ENCODE measurements at places on chromosomes 7 and 10.

- DNase-seq, result peak; percentile 20
These were observed 105.8 kb downstream of the ARHGAP21 start for GRCh38 chr10:24617771-24618396.

DNA sequence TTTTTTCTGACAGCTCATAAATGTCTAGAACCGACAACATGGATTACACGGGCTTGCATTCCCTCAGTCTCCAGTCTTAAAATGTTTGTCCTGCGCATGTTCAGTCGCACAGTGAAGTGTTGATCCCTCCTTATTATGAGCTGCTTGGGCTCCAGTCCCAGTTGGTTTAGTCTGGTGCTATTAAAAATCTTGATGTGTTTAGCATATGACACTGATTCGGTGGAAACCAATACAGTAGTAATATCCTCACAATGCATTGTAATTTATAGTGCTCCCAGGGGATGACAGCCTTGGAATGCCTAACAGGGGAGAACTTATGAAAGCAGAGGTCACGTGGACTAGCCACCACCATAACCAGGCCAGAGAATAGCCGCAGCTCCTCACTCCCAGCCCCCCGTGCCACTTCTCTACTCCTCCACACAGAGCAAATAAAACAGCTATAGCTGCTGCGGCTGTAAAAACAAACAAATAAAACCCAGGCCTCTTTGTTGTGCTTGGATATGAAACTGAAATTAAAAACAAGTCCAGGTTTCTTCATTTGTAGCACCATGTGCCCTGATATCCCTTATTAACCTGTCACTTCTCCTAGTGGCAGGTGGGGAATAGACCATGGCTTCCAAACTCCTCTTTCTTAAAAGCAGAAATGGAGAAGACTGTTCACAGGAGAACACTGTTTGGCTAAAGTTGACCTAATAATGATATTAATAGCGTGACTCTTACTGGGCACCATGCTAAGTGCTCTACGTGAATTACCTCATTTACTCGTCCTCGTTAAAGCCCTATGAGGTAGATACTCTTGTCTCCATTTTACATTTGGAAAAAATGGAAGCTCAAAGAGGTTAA, 7.7 kb downstream of the DPCD start:
- DNase-seq, result no peak

DNA sequence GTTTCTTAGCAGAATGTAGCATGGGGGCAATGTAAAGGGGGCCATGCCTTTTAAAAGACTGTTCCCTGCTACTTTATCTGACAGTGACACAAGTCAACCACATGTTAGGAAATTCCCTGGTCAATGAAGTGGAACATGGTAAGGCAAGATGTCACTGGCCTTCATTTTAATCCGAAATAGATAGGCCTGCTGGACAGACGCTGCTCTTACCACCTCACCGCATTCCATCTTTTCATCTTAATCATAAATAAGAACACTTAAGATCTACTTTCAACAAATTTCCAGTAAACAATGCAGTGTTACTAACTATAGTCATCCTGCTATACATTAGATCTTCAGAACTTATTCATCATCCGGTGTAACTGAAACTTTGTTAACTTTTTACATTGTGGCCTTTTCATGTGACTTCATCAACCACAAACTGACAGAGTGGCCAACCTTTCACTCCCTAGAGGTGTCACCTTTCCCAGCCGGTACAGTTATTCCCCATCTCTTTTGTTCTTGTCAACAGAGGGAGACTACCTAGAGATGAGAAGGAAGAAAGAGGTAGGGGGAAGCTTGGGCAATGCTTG, 15.6 kb downstream of the ASB4 start:
- no peak for DNase-seq

DNA sequence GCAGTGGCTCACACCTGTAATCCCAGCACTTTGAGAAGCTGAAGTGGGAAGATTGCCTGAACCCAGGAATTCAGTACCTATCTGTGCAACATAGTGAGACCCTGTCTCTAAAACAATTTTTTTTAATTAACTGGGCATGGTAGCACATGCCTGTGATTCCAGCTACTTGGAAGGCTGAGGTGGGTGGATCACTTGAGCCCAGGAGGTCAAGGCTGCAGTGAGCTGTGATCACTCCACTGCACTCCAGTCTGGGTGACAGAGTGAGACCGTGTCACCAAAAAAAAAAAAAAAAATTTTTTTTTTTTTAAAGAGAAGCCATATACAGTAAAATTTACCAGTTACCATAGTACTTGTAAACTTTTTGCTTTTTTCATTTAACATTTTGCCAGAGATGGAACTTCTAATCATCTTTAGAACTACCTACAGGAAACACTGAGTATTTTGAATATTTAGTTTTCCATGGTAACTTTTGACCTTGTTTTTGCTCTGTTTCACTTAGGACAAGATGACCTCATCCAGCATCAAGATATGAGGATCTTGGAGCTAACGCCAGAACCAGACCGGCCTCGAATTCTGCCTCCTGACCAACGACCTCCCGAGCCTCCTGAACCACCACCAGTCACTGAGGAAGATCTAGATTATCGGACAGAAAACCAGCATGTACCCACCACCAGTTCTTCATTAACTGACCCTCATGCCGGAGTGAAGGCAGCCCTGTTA, 40.6 kb downstream of the MPLKIP start:
- no peak for DNase-seq

DNA sequence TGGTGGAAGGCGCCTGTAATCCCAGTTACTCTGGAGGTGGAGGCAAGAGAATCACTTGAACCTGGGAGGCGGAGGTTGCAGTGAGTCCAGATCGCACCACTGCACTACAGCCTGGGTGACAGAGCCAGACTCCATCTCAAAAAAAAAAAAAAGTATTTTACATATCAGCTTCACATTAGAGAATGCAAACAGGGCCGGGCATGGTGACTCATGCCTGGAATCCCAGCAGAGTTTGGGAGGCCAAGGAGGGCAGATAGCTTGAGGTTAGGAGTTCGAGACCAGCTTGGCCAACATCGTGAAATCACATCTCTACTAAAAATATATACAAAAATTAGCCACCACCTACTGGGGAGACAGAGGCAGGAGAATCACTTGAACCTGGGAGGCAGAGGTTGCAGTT, 31.6 kb downstream of the USP54 start:
- DNase-seq, result no peak

DNA sequence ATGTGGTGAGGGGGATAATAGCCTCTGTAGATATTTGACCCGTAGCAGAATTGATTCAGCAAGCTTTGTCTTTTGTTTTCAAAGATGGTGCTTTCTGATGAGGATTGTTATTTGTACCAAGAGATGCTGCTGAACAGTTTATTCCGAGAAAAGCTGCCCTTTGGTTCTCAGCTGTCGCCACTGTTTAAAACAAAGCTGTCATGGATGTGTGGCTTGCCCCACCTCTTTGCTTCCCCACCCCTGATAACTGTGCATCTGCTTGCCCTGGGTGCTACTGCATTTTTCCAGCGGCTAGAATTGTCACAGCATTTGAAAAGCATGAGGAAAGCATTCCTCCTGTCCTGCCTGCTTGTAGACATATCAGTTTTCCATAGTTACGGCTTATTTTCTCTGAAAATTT, 226.9 kb upstream of the CSTF2T start:
- DNase-seq, result no peak

DNA sequence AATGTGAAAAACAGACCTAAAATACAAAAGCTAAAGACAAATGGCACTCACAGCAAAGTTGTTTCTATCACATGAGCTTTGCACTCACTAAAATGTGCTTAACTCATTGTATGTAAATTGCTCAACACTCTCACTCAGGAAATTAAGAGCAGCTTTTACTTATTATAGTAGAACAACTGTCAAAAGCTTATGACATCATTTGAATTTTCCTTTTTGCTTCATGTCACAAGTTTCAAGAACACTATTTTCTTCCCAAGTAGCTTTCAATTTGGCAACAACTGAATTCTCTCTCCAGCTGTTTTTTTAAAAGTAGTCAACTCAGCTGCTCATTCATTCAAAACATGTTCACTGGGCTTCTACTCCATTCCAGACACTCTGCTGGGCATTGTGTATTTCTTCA, 46.9 kb downstream of the ATE1 start:
- no peak for DNase-seq

GRCh38 chr7:54331311-54331710, 210.9 kb upstream of the VSTM2A start:
- DNase-seq, result no peak

- DNase-seq, result no peak
These were observed 104.5 kb upstream of the MKLN1 start for GRCh38 chr7:131223151-131223550.

DNA sequence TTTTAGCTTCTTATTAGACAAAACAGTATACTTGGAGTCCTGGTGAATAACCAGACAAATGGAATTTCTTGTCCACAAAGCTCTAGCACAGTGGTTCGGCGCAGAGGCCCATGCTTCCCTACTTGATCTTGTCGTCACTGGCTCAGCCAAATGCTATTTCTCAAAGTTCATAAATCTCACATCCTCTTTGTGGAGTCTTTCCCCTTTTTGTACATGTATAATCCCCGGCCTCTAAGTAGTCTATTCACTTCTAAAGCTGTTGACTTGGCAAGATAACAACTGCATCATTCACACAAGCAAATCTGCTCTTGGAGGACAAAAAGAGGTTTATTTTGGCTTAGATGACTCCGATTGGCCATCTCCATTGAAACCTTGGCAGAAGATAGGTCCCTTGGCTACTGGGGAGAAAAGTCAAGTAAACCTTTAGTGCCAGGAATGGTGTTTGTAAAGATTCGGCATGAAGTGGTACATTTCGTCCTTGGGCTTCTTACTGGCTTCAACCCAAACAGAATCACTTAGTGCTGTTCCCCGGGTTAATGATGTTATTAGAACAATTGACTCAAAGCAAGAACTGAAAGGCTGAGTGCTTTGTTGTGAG, 5.1 kb upstream of the AKR1E2 start:
- no peak for DNase-seq

DNA sequence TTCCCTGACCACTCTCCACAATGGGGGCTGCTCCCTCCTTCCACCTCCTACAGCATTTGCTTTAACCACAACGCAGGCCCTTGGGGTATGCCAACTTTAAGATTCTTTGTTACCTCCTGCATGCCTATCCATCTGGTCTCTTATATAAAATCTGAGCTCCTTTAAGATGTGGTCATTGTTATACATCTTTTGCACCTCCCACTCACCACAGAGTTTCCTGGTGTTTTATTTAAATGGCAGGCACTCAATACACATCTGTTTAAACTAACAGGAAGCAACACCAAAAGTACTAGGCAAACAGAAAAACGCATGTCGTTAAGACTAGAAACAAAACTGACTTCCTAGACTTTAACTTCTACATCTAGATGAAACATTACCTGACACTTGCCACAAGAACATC, 36.3 kb downstream of the SLC25A13 start:
- no peak for DNase-seq

- no peak for DNase-seq
These were observed 450.1 kb downstream of the KCNMA1 start for GRCh38 chr10:77187376-77187999.

GRCh38 chr10:24849051-24849450, 103.4 kb downstream of the PRTFDC1 start:
- DNase-seq, result no peak

- no peak for DNase-seq
These were observed 193.4 kb upstream of the VWC2 start for GRCh38 chr7:49580000-49580399.

- DNase-seq, result no peak
These were observed 72.6 kb upstream of the NFKB2 start for GRCh38 chr10:102322914-102323313.

DNA sequence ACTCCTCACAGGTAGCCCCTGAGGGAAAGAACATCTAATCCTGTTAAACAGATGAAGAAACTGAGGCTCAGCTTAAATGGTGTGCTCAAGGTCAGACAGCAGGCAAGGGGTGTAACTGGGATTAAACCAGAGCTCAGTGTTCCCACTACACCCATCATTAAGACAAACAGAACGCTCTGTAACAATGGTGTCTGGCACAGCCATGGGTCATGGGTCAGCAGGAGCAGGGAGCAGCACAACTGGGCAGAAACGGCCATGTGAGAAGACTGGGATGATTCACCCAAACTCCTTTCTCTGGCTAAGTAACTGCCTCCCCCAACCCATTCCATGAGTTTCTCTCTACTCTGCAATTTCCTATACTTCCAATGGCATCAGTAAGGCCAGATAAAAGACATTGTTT, 85.5 kb upstream of the PDE1C start:
- DNase-seq, result no peak

DNA sequence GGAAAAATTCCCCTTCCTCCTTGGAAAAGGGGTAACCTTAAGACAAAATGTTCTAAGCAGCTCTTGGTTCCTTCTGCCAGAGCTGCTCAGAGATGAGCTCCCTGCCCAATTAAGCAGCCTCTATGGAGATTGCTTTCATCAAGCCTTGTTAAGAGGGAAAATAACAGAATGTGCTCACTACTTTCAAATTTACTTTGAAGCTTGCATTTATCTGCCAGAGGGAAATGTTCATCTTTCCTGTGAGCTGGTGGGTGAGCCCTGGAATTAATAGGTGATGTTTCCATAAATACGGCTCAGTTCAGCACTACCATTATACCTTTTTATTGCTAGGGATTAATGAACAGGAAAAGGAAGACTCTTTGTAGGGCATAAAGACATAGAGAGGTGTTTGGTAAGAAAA, 549.0 kb downstream of the REEP3 start:
- no peak for DNase-seq

DNA sequence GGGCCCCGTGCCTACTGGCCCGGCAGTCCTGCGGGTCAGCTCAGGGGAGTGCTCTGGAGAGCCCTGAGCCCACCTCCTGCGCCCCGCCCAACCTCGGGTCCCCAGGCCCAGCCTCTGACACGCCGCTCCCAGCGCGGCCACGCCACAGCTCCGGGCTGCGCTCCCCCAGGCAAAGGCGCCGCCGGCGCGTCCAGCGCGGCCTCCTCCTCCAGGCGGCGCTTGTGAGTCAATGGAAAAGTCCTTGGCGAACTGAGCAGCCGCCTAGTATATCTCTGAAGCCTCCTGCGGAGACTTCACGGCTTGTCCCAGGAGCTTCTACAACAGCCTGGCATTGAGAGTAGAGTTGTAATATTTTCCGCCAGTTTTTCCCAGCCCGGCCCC, 29.5 kb upstream of the BMS1 start:
- DNase-seq, result peak; percentile 44
